ENCODE measurements at places on chromosomes 5 and 9.

- no peak for DNase-seq
Measured at GRCh38 chr5:96492459-96493047, 59.5 kb upstream of the PCSK1 start.

GRCh38 chr9:73773896-73774295 is 622.2 kb downstream of the ANXA1 start:
- DNase-seq = no peak

GRCh38 chr9:17230646-17231045 is 95.8 kb downstream of the CNTLN start:
- no peak for DNase-seq

GRCh38 chr5:158287643-158288271 is 428.8 kb upstream of the CLINT1 start:
- DNase-seq = no peak

GRCh38 chr5:40124367-40124766 is 555.3 kb upstream of the PTGER4 start:
- no peak for DNase-seq

- no peak for DNase-seq
Measured at GRCh38 chr9:5953743-5954707, 61.4 kb downstream of the RANBP6 start.

DNA sequence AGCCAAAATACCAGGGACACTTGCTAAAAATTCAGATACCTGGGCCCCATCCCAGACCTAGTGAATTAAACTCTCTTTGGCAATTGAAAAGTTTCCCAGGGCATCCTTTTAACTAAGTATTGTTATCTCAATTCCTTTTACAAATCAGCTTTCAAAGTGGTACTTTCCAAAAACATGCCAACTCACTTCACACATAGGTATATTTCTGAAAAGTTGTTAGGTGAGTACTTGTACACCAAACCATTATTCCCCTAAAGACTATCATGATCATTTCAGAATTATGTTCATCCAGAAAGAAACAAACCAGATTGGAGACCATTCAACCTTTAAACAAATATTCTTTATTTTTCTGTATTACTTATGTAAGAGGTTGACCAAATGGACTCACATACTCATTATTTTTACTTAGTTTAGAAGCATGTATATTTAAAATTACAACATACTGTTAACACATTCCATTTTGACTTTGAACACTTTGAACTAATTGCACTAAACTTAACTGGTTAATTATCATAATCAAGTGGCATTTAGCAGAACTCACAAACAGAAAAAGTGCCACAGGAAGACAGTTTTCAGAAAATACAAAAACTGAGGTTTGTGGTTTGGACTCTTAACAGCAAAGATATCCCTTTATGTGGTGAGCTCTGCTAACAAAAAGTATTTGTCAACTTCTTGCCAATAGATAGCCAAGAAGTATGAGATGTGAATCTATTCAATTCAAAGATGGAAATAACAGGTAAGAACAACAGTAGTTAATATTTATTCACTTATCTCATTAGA is 40.7 kb downstream of the KIAA0825 start:
- no peak for DNase-seq

- DNase-seq = no peak
Measured at GRCh38 chr9:99039505-99040182, 65.3 kb upstream of the TGFBR1 start.

- DNase-seq = no peak
Measured at GRCh38 chr5:59001154-59001553, 418.3 kb downstream of the RAB3C start.

GRCh38 chr9:99011161-99011709 is 67.5 kb downstream of the COL15A1 start:
- no peak for DNase-seq

- DNase-seq = no peak
Measured at GRCh38 chr9:89466451-89467277, 31.2 kb downstream of the SEMA4D start.

DNA sequence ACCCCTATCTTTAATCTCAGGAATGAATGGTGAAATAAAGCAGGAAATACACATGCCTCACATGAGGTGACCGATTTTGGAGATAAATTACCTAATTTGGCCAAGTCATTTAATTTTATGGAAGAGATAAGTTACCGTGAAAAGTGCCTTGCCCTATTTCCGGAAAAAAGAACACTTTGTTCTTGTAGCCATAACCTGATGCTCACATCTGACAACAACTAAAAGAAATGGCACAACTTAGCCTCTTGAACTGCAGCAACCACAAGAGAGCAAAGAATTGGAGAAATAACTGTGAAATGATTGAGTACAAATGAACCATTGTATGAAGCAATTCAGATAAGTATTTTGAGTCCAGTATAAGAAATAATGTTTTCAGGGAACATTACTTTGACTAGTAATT is 628.1 kb upstream of the TYRP1 start:
- no peak for DNase-seq
